H1 (cell line): ENCODE measurements at places on chromosomes 16 and 17. TPM values are rescaled to one million over a fixed set of nuclear protein-coding genes. Genes with fewer than 3 reads are reported as not detected.

Gene ODAD4
- polyA plus RNA-seq, result 0.41 and 0.48 TPM in 2 replicates

Gene NUBP2
- polyA plus RNA-seq, result 96.9 and 130 TPM in 2 replicates

Gene METTL9
- polyA plus RNA-seq, result 34.5 and 45.4 TPM in 2 replicates

Gene ZNF624
- 0.39 and 1.0 TPM in 2 replicates for polyA plus RNA-seq

Gene SCNN1B
- polyA plus RNA-seq, result 0.20 and 0.25 TPM in 2 replicates

Gene PRRT2
- 32.6 and 49.7 TPM in 2 replicates for polyA plus RNA-seq

Gene TTYH2
- polyA plus RNA-seq, result 9.2 and 17.3 TPM in 2 replicates

Gene OR1D2
- not detected in 2 replicates for polyA plus RNA-seq

Gene CRYBA1
- 0.11 TPM in 1 of 2 replicates, not detected in the other for polyA plus RNA-seq

Gene ITGB4
- polyA plus RNA-seq, result 5.2 and 8.4 TPM in 2 replicates

Gene NCBP3
- 16.5 and 19.6 TPM in 2 replicates for polyA plus RNA-seq

Gene MPHOSPH6
- 8.2 and 19.7 TPM in 2 replicates for polyA plus RNA-seq

Gene FOXN1
- not detected in 2 replicates for polyA plus RNA-seq

Gene PIGL
- polyA plus RNA-seq, result 30.8 TPM in 2 replicates

Gene CDH13
- polyA plus RNA-seq, result 2.4 and 3.0 TPM in 2 replicates

Gene HAP1
- 2.3 and 3.4 TPM in 2 replicates for polyA plus RNA-seq

Gene CACNA1G
- 2.9 and 4.8 TPM in 2 replicates for polyA plus RNA-seq

Gene NAGS
- 4.0 and 4.4 TPM in 2 replicates for polyA plus RNA-seq

Gene SOCS7
- polyA plus RNA-seq, result 12.8 and 13.5 TPM in 2 replicates

Gene ANKFN1
- 0.02 TPM in 1 of 2 replicates, not detected in the other for polyA plus RNA-seq

Gene TBC1D3C
- polyA plus RNA-seq, result 0.68 TPM in 1 of 2 replicates, not detected in the other

Gene RPRML
- polyA plus RNA-seq, result 3.5 and 6.0 TPM in 2 replicates

Gene KRT20
- not detected in 2 replicates for polyA plus RNA-seq

Gene CSH2
- not detected in 2 replicates for polyA plus RNA-seq

Gene KRT37
- polyA plus RNA-seq, result not detected in 2 replicates

Gene TP53TG3F
- not detected in 2 replicates for polyA plus RNA-seq

Gene KRT28
- not detected in 2 replicates for polyA plus RNA-seq

Gene CHAD
- polyA plus RNA-seq, result 0.03 and 0.06 TPM in 2 replicates

Gene TPSG1
- polyA plus RNA-seq, result not detected in 2 replicates

Gene PRSS27
- polyA plus RNA-seq, result 7.5 and 10.5 TPM in 2 replicates

Gene MYL4
- polyA plus RNA-seq, result 0.12 and 0.13 TPM in 2 replicates

Gene NPIPB2
- 5.8 and 8.3 TPM in 2 replicates for polyA plus RNA-seq

Gene TP53TG3
- polyA plus RNA-seq, result not detected in 2 replicates

Gene CCL17
- not detected in 2 replicates for polyA plus RNA-seq

Gene SOX15
- polyA plus RNA-seq, result 26.8 and 39.8 TPM in 2 replicates

Gene MXRA7
- polyA plus RNA-seq, result 12.8 and 17.8 TPM in 2 replicates

Gene KIF19
- polyA plus RNA-seq, result 0.77 and 1.4 TPM in 2 replicates
